ENCODE measurements at places on chromosomes 7 and 10.
A peak's percentile ranks its signal among the peaks of the same experiment; 100 is the strongest.

- DNase-seq, result no peak
Measured at GRCh38 chr7:88091988-88092675, 127.7 kb downstream of the SRI start.

- peak; percentile 97 for DNase-seq
Measured at GRCh38 chr7:88200789-88201188, 19.0 kb downstream of the SRI start.

- peak; percentile 31 for DNase-seq
Measured at GRCh38 chr7:151759591-151760042, 117.3 kb downstream of the PRKAG2 start.

DNA sequence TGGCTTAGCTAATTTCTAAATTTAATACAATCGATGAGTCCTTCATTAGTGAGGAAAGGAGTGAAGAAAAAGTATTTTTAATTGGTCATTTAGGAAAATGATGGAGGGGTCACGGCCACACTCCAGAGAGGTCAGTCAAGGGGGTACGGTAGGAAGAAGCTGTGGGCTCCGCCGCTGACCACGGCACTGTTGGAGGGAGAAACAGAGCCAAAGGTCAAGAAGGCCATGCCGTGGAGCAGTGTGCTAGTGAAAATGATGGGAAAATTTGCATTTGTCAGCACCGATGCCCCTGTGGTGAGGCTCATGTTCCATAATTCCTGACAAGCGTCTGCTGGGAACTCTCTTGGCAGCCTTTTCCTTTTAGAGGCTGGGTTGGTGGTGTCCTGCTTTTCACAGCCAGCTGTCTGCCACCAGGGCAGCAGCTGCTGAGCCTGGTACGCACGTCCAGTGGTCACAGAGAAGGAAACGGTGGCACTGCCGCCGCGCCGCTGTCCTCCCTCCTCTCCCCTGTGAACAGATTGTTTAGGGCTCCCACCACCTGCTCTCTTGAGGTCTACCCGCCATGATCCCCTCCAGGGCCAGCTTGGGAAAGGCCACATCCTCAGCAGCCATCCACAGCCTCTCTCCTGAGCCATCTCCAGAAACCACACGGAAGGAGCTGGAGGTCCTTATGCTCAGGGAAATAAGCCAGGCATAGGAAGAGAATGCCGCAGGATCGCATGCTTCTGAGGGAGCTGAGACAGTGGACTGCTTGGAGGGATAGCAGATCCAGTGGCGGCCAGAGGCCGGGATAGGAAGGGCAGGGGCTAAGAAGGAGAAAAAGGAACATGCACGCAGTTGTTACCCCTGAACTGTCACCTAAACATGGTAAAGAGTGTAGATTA, 263.7 kb upstream of the PPP2R2D start:
- no peak for DNase-seq

- peak; percentile 52 for DNase-seq
Measured at GRCh38 chr7:27184337-27185012, 557 bp downstream of the HOXA11 start.

- no peak for DNase-seq
Measured at GRCh38 chr7:136783934-136784333, 84.5 kb upstream of the CHRM2 start.

DNA sequence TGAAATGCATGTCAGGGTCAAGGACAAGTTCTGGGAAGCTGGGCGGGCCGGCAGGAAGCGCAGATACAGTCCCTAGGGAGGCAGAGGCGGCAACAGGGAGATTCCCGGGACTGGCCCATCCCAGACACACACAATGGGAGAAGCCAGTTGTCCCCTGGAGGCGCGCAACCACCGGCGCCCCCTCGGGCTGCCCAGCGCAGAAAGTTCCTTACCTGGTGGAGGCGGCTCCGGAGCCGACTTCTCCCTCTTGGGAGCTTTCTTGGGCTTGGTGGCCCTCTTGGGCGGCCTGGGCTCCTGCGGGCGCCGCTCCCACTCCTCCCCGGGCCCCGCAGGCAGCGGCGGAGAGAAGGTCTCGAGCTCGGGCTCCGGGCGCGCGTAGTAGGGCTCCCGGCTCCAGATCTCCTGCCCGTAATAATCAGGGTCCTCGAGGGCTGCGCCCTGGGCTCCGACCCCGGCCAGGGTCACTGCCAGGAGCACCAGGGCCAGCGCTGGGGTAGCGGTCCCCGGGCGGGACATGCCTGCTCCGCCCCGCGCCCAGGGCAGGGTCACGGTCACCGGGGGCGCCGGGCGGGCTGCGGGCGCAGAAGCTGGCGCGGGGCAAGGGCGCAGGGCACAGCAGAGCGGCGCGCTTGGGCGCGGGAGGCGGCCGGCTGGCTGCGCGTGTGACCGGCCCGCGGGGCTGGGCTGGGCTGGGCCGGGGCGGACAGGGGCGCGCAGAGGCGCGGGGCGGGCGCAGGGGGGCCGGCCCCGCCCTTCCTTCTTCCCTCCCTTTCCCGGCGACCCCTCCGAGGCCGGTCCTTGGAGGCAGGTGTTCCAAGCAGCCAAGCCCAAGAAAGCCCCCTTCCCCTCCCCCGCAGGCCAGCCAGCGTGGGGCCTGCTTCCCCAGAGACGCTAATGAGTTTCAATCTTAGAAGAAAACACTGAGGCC, at the start of gene CPXM2:
Gene CPXM2, minus strand, starts transcription at position 664 of the 928 bp plus-strand sequence. Its CDS starts 148 bp downstream, at position 516.
- DNase-seq, result no peak

- DNase-seq, result no peak
Measured at GRCh38 chr10:3347413-3348182, 175.0 kb upstream of the PITRM1 start.

DNA sequence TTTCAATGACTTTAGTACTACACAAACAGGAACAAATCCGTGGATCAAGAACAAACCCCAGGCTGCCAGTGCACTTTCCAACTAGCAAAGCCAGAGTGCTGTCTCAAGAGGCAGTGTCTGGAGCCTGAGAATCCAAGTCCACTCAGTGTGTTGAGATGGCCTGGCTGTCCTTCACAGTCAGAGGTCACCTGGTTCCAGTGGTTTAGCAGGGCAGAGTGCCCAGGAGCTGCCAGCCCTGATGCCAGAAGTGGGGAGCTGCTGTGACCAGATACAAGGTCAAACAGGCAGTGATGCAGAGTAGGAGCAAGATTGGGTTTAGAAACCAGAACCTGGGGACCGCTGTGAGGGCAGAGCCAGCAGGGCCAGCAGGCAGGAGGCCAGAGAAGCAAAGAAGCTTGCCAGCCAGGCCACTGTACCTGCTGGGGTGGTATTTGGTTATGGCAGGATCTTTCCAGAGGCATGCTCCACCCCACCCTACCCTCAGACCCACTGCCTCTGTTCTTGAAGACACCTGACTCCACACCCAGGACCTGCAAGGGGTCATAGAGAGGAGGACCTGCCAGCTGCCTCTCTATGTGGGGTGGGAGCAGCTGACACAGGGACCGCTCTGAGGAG, 35.6 kb upstream of the C10orf90 start:
- DNase-seq, result no peak

GRCh38 chr10:131249238-131249954, 62.1 kb downstream of the TCERG1L start:
- no peak for DNase-seq

- no peak for DNase-seq
Measured at GRCh38 chr7:94251-94801, 98.0 kb upstream of the FAM20C start.

DNA sequence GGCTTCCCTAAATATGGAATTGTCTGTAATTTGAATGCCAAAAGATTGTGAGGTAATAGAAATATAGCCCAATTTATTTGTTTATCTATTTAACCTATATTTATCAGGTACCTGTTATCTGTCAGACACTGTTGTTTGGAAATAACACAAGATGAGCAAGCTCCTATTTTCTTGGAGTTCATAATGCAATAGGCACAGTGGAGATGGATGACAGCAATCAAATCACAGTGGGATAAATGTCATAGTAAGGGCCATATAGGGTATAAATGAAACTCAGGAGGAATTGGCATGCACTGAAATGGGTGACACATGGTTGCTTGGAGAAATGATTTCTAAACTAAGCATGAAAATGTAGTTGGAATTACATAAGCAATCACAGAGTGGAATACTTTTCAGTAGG, 761.8 kb upstream of the MBL2 start:
- no peak for DNase-seq

GRCh38 chr10:29186221-29186620, 102.6 kb upstream of the LYZL1 start:
- no peak for DNase-seq

DNA sequence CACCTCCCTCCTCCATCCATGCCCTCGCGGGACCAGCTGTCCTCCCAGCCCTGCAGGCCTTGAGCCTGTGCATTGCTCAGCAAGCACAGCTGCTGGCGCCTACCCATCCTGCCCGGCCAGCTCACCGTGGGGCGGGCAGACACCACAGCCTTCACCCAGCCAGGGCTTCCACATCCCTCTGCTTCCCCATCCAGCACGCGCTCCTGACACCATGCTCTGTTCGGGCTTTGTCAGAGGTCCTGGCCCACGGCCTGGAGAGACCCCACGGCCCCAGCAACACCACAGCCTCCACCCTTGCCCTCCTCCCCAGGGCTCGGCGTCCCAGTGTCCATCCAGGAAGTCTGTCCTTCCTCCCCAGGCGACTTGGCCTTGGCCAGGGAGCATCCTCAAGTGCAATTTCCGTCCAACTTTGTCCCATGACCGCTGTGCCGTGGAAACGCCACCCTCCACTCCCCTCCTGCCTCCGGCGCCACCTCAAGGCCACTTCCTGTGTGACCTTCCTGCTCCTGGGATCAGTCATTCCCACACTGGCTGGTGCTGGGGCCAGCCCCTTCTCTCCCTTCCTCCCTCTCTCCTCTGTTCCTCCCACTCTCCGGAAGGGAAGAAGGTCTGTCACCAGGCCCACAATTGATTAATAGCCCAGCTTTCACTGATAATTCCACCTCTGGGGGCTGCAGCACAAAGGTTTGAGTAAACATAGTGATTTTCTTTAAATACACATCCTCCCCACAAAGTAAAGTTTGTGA, 71.5 kb upstream of the SMNDC1 start:
- DNase-seq, result no peak

DNA sequence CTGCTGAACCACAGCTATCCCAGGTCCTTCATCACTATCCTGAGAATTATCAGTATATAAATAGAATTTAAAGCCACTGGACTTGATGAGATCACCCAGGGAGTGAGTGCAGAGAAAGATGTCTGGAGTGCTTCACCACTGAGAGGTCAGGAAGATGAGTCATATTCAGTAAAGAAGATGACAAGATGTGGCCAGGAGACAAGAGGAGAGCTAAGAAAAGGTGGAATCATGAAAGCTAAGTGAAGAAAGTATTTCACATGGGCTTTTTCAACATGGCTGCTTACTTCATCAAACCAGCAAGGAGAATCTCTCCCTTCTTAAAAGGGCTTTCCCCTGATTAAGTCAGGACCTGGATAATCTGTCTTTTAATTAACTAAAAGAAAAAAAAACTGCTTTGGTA, 9.1 kb upstream of the PRKAR2B start:
- no peak for DNase-seq

DNA sequence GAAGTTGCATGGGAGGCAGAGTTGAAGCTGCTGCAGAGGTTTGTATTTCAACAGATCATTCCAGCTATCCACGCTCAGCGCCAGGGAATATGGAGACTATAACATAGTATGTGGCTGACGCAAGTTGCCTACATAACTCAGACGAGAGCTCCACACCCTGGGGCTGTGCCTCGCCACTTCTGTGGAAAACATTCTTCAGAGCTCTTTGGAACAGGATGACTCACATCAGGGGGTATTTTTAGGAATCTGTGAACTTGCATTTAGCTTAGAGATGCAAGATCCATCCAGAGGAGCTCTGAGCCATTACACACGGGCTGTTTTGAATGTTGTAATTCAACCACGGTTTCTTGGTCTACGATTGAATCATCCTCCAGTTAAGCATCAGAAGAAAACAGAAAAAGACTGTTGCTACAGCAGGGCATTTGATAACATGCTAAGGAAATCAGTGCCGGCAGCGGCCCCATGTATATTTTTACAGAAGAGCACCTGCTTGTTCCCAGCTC, 481.5 kb upstream of the AKR1E2 start:
- DNase-seq, result no peak

GRCh38 chr7:121195874-121196273, 132.9 kb upstream of the WNT16 start:
- DNase-seq, result no peak

DNA sequence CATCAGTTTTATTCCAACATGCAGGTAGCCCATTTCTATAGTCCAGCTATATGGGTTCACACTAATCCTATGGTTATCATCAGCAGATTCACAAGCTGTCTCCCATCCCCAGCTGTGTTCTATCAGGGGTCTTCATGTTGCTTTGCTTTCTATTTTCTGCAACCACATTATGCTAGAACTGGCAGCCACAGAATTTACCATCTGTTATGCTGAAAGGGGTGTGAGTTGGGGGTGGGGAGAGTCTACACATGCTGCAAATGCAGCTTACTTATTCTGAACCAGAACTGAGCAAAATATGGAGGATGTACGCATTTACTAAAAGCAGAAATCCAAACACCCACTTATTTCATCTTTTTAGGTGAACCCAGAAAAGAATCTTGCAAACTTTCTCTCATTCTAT, 32.9 kb downstream of the SHTN1 start:
- no peak for DNase-seq

DNA sequence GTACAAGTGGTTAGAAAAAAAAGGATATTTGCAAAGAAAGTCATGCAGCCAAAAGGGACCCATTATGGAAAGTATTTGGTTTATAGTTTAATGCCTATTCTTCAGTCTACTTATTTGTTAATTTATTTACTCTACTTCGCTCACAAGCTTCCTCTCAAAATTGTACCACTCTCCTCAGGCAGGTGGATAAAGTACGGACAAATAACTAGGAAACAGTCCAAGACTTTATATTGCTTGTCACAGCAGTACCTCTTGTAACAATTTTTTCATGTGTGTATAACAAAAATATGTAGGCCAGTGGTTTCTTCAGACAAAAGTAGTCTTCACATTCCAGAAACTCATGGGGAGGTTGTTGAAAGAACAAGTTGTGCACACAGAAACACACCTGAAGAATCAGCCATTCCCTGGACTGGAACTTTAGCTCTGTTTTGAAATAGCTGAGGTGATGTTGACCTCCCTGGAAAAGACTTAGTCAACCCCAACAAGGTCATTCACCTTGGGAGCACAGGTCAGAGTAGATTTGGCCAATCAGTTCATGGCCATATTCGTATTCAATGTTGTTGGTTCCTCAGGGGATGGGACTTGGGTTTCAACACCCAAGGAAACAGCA, 73.4 kb downstream of the TES start:
- no peak for DNase-seq

GRCh38 chr7:46283852-46284251, 362.8 kb upstream of the IGFBP3 start:
- no peak for DNase-seq

- no peak for DNase-seq
Measured at GRCh38 chr7:155227788-155228458, 69.8 kb upstream of the INSIG1 start.

GRCh38 chr7:5615190-5616070, 166.0 kb downstream of the RNF216 start:
- DNase-seq, result no peak

- no peak for DNase-seq
Measured at GRCh38 chr7:76278540-76278939, 23.9 kb upstream of the HSPB1 start.

GRCh38 chr7:45000093-45001032, at the start of gene CCM2:
Gene CCM2 (plus strand): TSS chr7:45000201. CDS start chr7:45000334, 133 bp downstream.
- DNase-seq, result peak; percentile 23

All from NCI-H1105 treated with DMSO at 0.1 percent for 48 hours (cell line).